ENCODE measurements at places on chromosomes 3 and 15.
A peak's percentile ranks its signal among the peaks of the same experiment; 100 is the strongest.

GRCh38 chr15:42066764-42067415 lies 27.5 kb downstream of the PLA2G4D start:
- DNase-seq = no peak

- DNase-seq = no peak
These were observed 102.3 kb downstream of the POLQ start for GRCh38 chr3:121443456-121443855.

GRCh38 chr3:14620512-14620911 lies 31.1 kb upstream of the CCDC174 start:
- DNase-seq = no peak

DNA sequence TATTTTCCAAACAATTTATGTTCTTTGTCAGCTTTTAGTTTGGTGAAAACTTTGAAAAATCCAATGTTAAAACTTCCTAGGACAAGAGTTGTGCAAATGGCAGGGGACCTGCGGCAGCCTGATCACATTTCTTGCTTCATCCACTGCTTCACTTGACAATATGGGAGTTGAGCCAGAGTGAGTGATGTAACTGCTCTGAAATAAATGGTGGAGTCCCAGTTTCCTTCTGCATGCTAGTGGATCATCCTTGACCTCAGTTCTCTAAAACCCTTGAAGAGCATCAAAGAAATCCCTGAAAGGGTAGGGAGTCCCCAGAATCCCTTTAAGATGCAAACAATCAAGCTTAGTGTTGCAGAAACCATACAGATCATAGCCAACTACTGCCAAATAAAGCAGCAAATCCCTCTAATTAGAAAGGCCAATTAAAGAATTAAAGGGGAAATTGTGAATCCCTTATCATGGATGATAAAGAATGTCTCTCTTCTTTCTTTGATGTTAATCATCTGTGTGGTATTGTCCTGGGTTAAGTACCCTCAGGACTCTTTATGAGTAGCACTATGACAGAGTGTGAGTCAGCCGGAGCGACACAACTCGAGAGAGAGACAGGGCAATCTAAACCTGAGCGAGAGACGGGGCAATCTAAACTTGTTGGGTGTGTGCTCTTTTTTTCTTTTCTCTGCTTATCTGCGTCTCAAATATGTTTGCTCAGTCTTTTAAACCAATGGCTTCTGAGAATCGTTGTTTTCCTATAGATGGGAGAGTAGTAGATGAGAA lies 41.8 kb upstream of the GAP43 start:
- DNase-seq = no peak

DNA sequence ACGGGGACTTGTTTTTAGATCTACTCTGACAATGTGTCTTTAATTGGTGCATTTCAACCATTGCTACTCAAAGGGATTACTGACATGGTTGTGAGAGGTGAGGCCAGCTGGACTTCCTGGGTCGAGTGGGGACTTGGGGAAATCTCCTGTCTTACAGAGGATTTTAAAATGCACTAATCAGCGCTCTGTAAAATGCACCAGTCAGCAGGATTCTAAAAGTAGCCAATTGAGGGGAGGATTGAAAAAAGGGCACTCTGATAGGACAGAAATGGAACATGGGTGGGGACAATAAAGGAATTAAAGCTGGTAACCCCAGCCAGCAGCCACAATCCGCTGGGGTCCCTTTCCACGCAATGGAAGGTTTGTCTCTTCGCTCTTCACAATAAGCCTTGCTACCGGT lies 122.5 kb upstream of the SNRPN start:
- no peak for DNase-seq

- DNase-seq = no peak
These were observed 15.3 kb downstream of the GRAMD2A start for GRCh38 chr15:72182244-72182643.

DNA sequence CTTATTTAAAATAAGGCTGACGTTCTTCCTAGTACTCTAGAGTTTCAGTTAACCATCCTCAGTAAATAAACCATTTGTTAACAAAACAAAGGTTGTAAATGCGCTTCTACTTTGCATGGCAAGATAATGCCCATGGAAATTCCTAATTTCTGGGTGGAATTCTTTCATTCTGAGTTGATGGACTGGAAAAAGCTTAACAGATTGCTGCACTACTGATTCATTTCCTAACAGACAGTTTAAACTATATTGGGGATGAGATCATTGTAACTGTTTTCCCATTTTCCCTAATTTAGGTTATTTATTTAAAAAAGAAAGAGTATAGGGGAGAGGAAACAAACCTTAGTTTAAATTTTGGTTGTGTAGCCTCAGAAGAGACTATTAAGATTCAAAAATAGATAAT lies 342.2 kb downstream of the NLGN1 start:
- DNase-seq = no peak

GRCh38 chr3:138093721-138094120 lies 21.7 kb downstream of the DZIP1L start:
- DNase-seq = no peak

GRCh38 chr3:109930582-109930981 lies 593.2 kb upstream of the DPPA4 start:
- DNase-seq = no peak

- DNase-seq = no peak
These were observed 2.7 kb downstream of the FBXO40 start for GRCh38 chr3:121595765-121596406.

DNA sequence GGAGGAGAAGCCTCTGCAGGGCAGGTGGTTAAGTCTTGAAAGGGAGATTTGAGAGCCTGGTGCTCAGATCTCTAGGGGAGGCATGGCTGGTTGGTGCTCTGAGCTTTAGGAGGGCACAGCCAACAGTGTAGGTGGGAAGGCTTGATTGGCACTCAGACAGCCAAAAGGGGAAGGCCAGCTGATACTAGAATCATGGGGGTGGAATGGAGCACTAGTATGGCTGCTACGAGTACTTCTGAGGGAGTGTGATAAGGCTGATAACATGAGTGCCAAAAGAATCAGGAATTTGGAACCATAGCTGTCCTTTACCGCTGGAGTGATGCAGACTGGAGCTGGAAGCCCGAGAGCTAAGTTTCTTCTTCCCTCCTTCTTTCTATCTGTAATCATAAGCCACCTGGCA lies 184.6 kb upstream of the TBC1D5 start:
- DNase-seq = no peak

DNA sequence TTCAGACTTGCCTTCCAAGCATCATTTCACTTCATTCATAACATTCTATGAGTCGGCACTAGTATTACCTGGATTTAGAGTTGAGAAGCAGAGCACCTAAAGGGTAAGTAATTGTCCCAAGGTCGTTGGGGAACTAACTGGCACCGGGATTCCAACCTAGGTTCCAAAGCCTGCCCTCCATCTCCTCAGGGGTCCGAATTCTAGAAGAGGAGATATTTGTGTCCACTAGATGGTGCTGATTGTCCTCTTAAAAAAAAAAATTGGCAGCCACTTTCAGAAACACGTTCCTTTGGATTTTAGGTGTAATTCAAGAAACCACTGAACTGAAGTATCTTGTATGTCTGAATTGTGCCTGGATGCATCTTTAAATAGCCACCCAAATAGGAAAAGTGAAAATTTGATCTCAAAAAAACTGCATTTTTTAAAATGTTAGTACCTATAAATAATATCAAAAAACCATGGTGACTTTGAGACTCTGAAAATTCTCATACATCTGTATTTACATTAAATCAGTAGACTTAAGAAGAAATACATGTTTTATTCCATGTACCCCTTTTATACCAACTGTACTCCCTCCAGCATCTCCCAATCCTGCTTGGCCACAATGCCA lies 3.9 kb upstream of the FSIP1 start:
- DNase-seq = peak; percentile 46

GRCh38 chr3:65006300-65006739 lies 318.5 kb upstream of the ADAMTS9 start:
- DNase-seq = no peak

DNA sequence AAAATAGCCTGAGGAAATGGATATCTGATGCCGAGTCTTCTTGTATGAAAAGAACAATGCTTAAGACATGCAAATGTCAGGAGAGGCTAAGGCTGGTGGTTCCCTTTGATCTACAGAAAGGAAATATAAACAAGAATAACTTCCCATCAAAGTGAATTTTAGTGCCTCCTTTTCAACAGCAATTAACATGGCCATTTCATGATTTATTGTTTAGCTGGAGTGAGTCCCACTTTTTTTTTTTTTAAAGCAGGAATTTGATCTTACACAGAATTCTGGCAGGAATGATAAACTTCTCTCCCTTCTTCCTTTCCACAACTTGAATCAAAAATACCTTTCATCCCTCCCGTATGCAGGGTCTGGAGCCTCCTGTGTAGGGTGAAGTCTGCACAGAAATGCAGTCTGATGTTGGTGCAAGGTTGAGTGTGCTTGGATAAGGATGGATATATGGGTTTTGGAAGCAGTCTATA lies 287.0 kb downstream of the MEX3B start:
- no peak for DNase-seq

- DNase-seq = no peak
These were observed 83.1 kb upstream of the RASGRP1 start for GRCh38 chr15:38647683-38648082.

Measured in NCI-H2171 (cell line).